ENCODE measurements at places on chromosomes 12 and 14.
A peak's percentile ranks its signal among the peaks of the same experiment; 100 is the strongest.

DNA sequence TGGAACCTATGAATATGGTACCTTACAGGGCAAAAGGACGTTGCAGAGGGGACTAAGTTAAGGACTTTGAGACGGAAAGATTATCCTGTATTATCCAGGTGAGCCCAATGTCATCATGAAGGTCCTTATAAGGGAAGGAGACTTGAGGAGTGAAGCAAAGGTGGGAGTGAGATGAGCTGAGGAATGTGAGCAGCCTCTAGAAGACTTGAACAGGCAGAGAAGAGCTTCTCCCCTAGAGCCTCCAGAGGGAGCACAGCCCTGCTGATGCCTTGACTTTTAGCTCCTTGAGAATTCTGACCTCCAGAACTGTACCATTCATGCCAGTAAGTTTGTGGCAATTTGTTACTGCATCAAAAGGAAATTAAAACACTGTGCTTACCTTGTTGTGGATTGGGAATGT, 41.8 kb upstream of the DCD start:
- DNase-seq: no peak

DNA sequence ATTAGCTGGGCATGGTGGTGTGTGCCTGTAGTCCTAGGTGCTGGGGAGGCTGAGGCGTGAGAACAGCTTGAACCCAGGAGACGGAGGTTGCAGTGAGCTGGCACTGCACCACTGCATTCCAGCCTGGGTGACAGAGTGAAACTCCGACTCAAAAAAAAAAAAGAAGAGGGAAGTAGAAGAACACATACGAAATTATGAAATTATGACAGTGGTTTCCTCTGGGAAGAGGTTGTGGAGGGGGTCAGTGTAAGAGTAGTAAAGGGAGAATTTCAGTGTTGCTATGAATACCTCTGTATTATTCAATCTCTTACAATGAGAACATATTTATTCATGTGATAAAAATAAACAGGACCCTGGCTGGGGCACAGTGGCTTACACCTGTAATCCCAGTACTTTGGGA, 24.7 kb upstream of the CSRNP2 start:
- no peak for DNase-seq

- DNase-seq: no peak
These were observed 33.4 kb upstream of the ALG10 start for GRCh38 chr12:33988913-33989312.

DNA sequence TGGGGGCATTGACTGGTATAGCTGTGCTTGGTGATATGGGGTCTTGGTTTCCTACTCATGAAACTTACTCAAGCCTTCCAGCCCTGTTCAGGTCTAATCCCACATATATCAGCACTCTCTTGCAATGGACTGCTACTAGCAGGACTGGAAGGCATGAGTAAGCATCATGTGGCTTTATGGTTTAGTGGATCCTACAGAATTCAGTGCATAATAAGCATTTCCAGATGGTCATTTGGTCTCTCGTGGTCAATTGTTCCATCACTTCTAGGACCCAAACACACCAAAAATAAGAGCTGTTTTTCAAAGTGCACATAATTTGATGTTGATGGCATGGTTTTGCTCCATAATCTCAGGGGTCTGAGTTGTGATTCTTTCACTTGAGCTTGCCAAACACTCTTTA, 114.4 kb downstream of the LMNTD1 start:
- no peak for DNase-seq

GRCh38 chr12:110249716-110250225, 31.3 kb upstream of the ATP2A2 start:
- DNase-seq: no peak

- no peak for DNase-seq
These were observed 210.8 kb downstream of the DAD1 start for GRCh38 chr14:22378181-22378580.

- DNase-seq: no peak
These were observed 124.0 kb downstream of the ESR2 start for GRCh38 chr14:64170181-64170580.

DNA sequence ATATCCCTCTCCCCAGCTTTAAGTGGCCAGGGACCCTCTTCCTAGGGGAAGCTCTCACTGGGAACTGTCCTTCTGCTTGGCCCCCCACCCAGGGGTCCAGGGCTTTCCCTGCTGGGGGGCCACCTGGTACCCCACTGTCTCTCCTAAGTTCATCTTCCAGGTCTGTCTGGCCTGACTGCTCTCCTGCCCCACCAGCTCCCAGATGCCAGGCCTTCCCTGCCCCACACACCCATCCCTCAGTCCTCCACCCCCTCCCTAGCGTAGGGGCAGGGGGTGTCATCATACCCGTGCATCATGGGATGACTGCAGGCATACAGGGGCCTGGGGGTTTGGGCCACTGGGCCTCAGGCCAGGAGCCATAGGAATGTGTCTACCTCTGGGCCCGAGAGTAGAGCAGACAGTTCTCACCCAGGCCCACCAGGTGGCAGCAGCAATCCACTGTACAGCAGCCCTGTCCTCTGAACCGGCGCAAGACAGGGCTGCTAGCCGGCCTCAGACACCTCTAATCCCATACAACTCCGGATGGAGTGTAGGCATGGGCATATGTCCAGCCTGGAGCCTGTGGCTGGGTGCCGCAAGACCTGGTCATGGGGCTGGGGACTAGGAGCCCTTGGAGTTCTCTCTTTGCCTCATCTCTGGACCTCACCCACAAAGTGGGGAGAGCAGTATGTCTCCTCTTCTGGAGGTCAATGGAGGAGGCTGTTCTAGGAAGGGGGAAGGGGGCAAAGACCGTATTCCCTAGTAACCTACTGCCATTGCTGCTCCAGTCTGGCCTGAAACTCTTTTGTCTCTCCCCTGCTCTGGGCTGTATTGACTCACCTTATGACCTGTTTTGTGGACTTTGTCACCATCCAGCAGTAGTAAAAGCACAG, 10.0 kb upstream of the SMARCD1 start:
- DNase-seq: peak; percentile 88

- peak; percentile 49 for DNase-seq
These were observed 262.3 kb upstream of the GRIP1 start for GRCh38 chr12:66941150-66941549.

DNA sequence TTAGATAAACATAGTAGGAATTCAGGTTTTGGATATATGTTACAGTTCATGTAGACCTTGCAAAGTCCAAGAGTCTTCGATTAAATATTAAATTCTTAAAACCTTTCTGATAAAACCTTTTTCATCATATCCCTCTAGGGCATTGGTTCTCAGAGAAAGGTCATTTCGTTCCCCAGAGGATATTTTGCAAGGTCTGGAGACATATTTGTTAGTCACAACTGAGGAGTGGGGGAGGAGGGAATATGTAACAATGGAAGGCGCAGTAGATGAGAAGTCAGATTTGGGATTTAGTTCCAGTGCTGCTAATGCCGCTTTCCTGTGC, 5.3 kb downstream of the TMEM253 start:
- DNase-seq: no peak

GRCh38 chr14:68559949-68560348, 232.9 kb downstream of the ZFP36L1 start:
- no peak for DNase-seq

DNA sequence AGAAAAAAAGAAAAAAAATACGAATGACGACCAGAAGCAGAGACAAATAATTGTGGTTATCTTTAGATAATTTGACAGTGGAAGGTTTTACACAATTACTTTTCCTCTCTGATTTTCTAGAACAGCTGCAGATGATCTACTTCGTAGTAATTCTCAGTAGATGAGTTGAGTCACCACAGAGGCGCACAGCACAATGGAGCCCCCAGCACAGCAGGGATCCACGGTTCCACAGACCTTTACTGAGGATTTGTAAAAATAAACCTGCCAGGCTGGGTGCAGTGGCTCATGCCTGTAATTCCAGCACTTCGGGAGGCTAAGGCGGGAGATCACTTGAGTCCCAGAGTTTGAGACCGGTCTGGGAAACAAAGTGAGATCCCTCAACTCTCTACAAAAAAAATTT, 29.3 kb downstream of the AMN start:
- DNase-seq: no peak

DNA sequence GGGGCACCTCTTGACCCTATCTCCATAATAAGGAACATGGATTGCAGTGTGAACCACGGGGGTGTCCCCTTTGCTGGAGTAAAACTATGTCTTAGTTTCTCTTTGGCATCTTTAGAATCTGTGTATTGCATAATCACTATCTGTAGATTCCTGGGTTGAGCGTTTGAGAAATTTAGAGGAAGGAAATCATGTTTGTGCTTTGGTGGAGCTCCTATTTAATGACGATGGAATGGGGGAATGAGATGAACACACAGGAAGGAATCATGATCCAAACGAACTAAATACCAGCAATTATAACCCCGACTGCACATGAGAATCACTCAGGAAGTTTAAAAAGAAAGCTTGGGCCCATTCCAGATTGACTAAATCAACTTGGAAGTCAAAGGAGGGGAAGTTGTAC, 1.3 kb upstream of the MYG1 start:
- DNase-seq: no peak

- DNase-seq: no peak
These were observed 47.0 kb upstream of the KCNA5 start for GRCh38 chr12:4996714-4997113.

DNA sequence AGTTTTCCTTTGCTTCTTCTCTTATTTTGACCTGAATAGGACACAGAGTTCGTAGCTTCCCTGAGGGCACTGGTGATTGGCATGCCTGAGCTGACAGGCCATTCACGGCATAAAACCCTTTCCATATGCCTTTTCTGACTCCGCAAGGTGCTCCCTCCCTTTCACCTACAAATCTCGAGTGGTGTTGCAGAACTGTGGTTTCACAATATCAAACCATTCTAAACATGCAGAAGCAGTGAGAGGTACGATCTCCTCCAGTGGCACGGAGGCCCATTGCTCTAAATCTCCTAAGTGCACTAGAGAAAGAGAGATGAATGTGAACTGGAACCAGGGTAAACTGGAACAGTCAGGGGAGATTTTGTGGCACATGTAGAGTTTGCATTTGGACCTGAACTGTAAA, 23.9 kb downstream of the CLSTN3 start:
- DNase-seq: no peak

- DNase-seq: no peak
These were observed 2.4 kb downstream of the HRK start for GRCh38 chr12:116878567-116879508.

- no peak for DNase-seq
These were observed 34.8 kb downstream of the TRIP11 start for GRCh38 chr14:92005019-92005418.

GRCh38 chr12:43337571-43338444, 214.2 kb downstream of the ADAMTS20 start:
- no peak for DNase-seq

GRCh38 chr12:6047249-6048237, 76.9 kb downstream of the VWF start:
- no peak for DNase-seq

- no peak for DNase-seq
These were observed 93.2 kb downstream of the SLC2A13 start for GRCh38 chr12:40012711-40013110.

GRCh38 chr12:91222746-91223145, 40.1 kb upstream of the DCN start:
- no peak for DNase-seq

DNA sequence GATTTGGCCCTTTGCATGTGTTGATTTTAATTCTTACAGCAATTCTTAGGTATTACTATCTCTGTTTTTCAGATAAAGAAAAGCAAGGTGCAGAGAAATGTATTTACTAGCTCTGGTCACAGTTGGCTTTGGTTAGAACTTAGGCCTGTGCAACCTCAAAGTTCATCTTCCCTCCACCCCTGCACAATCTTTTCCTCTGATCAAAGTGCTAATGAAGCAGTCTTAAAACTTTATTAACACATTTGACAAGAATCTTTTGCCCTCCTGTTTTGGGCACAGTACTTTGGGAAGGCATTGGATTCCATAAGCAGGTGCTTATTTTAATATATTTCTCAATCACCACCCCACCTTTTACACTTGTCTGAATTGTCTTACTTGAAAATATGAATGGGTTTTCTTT, 2.7 kb downstream of the IRAK4 start:
- no peak for DNase-seq

- no peak for DNase-seq
These were observed 481.4 kb upstream of the TMEM132C start for GRCh38 chr12:127785540-127785939.

DNA sequence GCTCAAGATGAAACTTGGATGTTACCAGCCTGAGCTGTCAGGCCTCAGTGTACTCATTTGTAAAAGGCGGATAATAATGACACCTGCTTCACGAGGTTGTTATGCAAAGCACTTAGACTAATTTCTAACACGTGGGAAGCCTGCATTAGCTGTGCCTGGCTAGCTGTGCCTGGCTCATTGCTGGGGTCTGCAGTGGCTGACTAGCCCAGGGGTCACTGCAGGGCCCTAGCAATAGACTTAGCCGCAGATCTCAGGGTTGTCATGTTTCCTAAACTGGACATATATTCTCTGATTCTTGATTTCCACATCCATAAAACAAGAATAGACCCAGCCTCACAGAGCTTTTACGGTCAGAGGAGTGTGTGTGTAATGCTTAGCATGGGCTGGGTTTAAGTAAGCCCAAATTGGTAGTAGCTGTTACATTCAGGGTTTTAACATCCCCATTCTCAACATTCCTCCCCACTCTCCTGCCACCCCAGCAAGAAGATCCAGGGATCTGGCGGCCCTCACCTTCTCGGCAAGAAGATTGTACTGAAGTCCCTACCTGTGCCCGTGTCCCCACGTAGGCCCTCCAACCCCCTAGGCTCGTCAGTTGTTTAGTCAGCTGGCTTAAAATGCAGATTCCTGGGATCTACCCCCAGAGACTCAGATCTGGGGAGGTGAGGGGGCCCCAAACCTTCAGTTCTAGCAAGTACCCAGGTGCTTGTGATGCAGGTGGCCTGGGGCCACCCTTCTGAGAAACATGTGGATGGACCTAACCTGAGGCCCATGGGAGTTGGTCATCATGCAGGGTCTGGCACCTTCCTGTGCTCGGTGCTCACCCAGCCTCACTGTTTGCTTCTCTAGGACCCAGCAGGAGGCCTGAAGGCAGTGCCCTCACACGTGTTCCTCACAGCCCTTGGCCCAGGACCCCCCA, 8.6 kb downstream of the NR4A1 start:
- no peak for DNase-seq

GRCh38 chr14:58082011-58082410, 70.0 kb downstream of the ARMH4 start:
- DNase-seq: no peak

- peak; percentile 60 for DNase-seq
These were observed 186.6 kb upstream of the OR4E1 start for GRCh38 chr14:21860172-21860571.

DNA sequence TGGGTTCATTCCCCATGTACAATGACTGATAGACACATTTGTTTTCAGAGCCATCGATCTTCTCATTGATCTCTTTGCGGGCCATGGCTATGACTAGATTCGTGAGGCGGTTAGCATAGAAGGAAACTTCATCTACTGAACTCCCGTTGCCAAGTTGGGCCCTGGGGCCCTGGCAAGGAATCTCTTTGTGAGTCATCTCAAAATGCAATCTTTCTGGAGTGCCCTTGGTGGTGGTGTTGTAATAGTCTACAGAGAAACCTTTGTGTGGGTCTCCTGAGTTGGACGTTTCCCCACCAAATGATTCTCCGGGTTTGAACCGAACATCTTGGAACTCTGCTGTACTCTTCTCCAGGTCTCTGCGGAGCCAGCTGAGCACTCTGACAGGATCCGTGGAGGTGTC, 20.4 kb downstream of the AKAP3 start:
- no peak for DNase-seq

GRCh38 chr12:73124480-73124879, 852.3 kb downstream of the TRHDE start:
- DNase-seq: no peak
